Fibroblast of lung (primary cell): ENCODE measurements at places on chromosomes 3 and 15.

- DNase-seq: no peak
Observed at GRCh38 chr3:23920151-23920655, 3.3 kb downstream of the RPL15 start.

GRCh38 chr3:129738172-129738571 is 131.7 kb upstream of the PLXND1 start:
- DNase-seq: no peak

GRCh38 chr3:30723211-30723610 is 116.8 kb downstream of the TGFBR2 start:
- DNase-seq: no peak

DNA sequence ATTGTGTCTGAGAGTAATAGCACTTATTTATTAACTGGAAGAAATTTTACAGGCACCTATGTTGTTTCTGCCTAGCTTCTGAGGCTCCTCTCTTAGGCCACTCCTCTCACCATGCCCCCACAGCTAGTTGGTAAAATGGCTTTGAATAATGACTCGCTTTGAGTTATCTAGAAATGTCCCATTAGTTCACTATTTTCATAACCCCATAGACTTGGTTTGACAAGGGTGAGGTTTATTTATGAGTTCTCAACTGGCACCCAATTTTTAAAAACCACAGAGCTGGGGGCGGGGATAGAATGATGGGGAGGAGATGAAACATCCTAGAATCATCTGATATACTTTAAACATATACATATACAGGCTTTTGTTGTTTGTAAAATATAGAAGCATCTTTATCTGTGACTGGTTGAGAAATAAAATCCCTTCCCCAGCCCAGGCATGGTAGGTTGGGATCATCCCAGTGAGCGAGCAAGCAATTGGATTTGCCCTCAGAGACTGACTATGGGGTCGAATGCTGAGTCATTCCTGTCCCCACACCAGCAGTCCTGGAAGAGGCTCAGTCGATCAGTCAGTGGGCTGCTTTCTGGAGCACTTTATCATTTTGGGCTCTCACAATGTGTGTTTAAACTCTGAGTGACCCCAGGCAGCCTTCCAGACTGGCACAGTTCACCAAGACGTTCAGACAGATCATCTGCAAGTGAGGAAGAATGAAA is 60.2 kb upstream of the TSEN2 start:
- DNase-seq: peak; percentile 78

- DNase-seq: no peak
Observed at GRCh38 chr3:170178651-170179050, 2.9 kb downstream of the PHC3 start.
